ENCODE measurements at places on chromosomes 12 and 14.

DNA sequence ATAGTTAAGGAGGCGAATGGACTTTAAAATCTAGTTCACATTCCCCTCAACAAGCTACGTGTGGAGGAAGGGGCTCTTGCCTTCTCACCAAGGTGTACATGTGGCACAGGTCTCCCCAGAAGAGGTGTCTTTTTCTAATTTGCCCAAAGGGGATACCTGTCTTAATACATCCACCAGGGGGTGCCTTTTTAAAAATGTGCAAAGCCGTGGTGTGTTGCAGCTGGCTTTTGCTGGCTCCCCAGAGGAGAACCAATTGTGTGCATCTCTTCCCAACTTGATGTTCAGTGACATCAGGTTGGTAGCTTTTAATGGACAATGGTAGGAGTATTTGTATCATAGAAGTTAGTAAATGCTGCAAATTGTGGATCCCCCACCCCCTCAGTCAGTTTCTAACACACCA lies 33.8 kb downstream of the CREBL2 start:
- DNase-seq: peak; percentile 71

GRCh38 chr12:1914114-1914911 lies 4.1 kb downstream of the CACNA2D4 start:
- no peak for DNase-seq

DNA sequence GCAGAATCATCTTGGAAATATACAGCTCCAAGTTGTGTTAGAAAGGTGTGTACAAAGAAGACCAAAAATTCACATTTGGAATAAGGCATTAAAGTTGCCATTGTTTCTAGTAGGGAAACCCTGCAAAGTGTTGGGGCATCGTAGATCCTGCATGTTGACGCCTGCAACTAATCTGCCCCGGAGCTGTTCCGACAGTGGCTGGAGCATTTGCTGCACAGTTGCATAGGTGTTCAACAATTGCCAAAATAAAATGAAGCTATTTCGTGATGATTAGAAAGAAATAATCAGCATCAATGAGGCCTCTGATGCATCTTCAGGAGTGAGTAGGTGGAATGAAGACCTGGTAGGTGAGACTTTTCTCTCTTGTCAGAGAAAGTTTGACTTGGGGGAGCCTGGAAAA lies 47.3 kb downstream of the DAD1 start:
- no peak for DNase-seq

GRCh38 chr12:1797011-1797901 lies 23.1 kb upstream of the LRTM2 start:
- DNase-seq: no peak

GRCh38 chr14:30532264-30532663 lies 26.7 kb upstream of the G2E3 start:
- DNase-seq: no peak

DNA sequence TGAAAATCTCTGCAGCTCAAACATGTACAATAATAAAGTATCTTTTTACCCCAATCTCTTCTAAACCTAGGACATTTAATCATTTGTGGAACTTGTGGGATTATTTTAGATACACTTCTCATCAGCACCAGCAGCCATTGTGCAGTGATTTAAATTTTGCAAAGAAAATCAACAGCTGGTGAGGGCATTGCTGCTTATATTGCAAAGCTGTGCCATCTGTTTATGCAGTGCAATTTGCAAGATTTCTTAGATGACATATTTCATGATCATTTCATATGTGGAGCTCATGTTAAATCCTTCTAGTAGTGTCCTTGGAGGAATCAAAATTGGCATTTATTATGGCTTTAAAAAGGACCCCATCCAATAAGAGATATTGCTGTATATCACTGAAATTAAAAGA lies 320.7 kb downstream of the BTG1 start:
- no peak for DNase-seq

DNA sequence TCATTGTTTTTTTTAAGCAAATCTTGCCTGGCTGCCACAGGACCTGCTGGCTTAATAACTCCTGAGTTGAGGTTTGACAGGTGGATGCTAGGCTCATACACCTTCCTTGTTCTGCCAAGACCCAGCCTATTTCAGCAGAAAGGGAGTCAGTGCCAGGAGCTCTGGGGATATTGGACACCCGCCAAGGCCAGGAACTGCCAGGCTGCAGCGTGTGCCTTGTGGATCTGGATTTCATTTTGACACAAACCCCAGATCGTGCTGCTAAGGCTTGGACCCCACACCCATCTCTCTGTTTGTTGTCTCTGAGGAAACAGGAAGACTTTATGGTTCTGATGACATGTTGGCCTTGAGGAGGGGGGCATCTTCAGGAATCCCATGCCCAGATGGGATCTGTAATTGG lies 44.4 kb upstream of the PRIMA1 start:
- DNase-seq: no peak

DNA sequence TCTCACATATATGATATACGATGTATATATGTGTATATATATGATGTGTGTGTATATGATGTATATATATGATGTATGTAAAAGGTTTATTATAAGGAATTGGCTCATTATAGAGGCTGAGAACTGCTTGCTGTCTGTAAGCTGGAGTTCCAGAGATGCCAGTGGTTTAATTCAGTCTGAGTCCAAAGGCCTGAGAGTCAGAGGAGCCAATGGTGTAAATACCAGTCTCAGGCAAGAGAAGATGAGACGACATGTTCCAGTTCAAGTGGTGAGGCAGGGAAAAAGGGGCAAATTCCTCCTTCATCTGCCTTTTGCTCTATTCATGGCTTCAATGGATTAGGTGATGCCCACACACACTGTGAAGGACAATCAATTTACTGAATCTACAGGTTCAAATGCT lies 17.1 kb upstream of the STYK1 start:
- no peak for DNase-seq

DNA sequence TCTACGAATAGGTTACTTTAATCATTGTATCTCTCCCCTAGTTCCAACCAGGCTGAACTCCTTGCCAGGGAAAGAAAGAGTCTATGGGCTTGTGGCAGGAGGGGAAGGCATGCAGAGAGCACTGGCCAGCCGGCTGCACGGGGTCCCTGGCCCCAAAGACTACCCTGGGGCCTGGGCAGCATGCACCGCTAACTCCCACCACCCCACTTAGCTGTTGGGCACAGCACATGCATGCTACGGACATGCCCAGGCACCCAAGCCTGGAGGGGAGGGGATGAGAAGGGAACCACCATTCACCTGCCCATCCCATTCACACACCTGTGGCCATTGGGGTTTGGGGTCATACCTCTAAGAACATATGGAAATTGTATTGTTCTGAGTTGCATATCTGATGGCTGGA lies 94.1 kb downstream of the PIK3C2G start:
- no peak for DNase-seq
